NCI-H1694 (cell line): ENCODE measurements at places on chromosomes 5 and 9.

GRCh38 chr9:71097671-71098070 is 23.8 kb downstream of the TRPM3 start:
- DNase-seq, result no peak

GRCh38 chr5:5026409-5026785 is 113.7 kb upstream of the ADAMTS16 start:
- no peak for DNase-seq

DNA sequence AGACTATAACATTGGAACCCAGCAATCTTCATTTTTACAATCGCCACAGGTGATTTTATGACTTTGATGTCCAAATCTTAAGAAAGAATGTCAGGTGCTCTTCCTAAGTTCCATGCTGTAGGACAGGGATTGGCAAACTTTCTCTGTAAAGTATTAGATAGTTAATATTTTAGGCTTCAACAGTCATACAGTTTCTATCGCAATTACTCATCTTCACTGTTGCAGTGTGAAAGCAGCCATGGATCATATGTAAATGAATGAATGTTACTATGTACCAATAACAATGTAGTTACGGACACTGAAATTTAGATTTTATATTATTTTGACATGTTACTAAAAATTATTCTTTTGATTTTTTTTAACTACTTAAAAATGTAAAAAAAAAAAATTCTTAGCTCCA is 169.7 kb downstream of the DTWD2 start:
- DNase-seq, result no peak

DNA sequence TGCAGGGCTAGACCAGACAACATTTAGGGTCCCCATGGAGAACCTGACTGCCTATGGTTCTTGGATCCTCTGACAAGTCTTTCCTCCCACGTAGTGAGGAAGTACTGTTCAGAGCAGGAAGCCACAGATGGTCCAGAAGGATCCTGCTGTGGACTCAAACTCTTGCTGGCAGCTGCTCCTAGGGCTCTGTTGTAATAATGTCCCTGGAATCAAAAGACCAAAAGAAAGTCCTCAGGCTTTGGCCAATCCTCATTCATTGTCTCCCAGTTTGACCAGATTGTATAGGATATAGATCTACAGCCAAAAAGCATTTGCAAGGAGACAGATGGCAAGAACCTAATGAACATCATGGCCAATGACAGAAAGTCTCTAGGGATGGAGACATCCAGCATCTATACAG is 53.9 kb downstream of the SEMA6A start:
- no peak for DNase-seq

- no peak for DNase-seq
Measured at GRCh38 chr5:119275146-119275545, 80.7 kb upstream of the TNFAIP8 start.

DNA sequence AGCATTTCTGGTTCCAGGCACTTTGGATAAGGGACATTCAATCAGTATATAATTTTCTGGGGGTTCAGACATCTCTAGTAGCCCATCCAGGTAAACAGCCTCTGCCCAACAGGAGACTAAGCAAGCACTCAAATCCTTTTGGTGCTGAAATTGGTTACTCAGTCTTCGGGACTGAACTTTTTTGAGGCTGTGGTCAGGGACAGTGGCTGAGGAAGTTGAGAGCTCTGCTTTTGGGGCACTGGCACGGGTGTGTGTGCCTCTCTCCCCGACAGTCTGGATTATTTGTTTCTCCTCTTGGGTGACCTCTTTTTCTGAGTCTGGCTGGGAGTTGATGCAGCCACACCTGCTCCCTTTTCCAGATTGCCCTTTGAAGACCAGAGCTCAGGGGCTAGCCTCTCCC is 47.6 kb downstream of the ACER2 start:
- no peak for DNase-seq

- DNase-seq, result no peak
Measured at GRCh38 chr9:137828527-137829259, 48.9 kb upstream of the CACNA1B start.

DNA sequence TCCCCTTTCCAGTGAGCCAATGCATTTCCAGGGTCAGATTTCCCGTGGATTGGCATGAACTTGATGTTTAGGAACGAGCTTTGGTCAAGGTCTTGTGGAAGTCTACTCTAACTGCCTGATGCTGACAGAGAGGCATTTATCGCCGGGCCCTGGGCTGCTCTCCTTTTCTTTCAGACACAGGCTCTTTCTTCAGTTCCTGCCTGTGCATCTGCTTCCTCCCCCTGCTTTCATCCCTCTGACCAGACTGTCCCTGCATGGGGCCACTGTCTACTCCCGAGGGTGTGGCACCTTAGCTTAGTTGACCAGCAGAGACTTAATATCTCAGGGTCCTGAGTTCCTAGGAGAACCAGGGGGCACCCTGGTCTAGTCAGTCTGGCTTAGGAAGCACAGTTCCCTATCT is 41.2 kb downstream of the RALGPS1 start:
- DNase-seq, result no peak

DNA sequence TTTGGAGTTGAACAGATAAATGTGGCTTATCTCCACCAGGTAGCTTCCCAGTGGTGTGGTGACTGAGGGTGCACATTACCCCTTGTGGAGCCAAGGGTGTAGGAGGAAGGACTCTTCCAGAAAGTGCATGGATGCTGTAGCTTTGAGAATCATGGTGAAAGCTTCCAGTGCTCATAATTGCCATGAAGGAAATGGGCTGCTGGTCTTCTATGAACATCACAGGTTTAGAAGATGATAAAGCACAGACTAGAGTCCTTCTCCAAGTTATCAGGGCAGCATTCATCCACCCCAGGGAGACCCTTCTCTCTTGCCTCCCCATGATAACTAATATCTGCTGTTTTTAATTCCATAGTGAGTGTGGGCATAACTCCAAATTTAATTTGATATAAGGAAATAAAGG is 93.4 kb upstream of the CHD1 start:
- no peak for DNase-seq

DNA sequence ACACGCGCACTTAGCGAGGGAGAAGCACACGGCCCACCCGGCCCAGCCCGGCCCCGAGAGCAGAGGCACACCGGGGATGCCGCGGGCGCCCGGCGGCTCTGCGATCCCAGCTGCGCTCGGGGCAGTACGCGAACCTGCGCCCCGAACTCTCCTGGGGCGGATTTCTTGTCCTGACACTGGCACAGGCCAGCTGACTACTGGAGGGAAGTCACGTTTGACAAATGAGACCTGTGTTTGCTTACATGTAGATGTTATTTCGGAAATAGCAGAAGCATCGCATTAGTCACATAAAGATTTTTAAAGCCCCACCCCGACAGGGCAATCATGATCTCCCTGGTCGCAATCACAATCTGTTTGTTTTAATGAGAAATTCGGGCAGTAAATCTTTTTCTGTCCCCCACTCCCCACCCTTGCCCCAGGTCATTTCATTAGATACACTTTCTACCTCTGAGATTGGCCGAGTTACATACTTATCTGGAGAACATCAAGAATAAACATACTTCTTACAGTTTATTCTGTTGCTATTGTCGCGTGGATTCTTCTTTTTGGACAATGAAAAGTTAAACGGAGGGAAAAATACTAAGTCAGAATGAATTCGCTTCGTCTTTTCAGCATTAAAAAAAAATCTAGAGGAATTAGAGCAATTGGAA is 518.9 kb downstream of the CTNND2 start:
- no peak for DNase-seq

GRCh38 chr5:151499501-151500035 is 52.2 kb downstream of the SLC36A1 start:
- no peak for DNase-seq

GRCh38 chr9:456365-456764 is 241.7 kb downstream of the DOCK8 start:
- DNase-seq, result no peak

DNA sequence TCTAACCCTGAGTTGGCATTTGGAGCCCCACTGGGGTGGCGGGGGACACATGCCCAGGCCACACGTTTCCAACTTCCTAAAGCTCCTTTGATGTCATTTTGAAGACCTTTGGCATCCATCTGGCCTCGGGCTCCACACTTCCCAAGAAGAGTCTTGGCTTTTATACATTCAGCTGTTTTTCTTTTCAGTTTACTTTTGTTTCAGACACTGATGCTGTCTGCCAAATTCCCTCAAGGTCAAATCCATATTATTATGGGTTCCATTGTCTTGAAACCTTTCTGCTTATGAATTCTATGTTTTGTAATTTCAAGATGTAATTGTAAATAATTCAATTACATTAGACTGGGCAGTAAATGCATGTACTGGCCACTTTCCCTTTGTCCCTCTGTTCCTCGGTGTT is 23.7 kb upstream of the NFIB start:
- DNase-seq, result no peak

DNA sequence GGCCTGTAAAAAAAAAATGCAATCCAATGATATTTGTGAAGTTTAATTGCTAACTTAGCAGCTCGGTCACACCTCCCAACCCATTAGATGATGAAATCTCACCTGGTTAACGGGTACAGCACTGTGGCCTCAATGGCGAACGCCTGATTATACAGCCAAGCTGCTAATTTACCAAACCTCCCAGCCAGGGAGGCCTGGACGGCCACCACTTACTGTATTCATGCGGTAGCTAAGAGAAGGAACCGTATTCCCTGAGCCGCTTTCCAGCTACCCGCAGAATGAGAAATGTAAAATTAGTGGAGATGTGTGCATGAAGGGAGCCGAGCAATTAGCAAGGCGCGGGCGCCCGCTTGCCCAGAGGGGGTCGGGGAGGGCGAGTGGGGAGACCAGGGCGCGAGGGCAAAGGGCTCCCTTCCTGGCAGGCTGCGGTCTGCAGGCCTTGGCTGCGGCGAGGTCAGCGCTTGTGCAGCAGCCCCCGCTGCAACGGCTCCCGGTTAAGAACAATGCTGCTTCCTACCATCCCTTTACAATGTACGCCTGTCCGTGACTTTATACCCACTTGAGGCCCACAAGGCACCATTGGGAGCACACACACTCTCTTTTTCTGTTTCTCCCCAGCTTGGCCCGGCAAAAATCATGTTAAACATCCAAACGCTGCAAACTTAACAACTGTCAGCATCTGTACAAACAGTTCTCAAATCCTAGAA is 70.4 kb upstream of the TBCA start:
- no peak for DNase-seq

DNA sequence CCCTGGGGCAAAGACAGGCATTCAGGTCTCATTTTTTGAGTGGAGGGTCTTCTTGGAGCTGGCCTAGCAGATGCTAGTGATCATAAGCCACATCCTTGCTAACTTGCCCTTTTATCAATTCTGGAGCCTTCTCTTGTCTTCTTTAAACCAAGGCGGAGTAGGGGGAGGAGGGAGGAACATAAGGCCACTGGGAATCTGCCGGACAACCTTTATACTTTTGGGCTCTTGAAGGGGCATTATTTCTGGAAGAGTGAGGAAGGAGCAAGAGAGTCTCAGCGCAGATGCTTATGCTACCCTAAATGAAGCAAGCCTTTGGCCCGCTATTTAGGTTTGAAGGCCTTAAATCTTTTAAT is 2.0 kb downstream of the TMEFF1 start:
- no peak for DNase-seq

GRCh38 chr9:106981396-106982287 is 118.7 kb downstream of the ZNF462 start:
- DNase-seq, result no peak

GRCh38 chr5:103973669-103974068 is 411.1 kb upstream of the NUDT12 start:
- DNase-seq, result no peak

- no peak for DNase-seq
Measured at GRCh38 chr9:96399325-96399633, 15.8 kb upstream of the SLC35D2 start.

- no peak for DNase-seq
Measured at GRCh38 chr9:70746316-70746715, 331.9 kb upstream of the KLF9 start.

DNA sequence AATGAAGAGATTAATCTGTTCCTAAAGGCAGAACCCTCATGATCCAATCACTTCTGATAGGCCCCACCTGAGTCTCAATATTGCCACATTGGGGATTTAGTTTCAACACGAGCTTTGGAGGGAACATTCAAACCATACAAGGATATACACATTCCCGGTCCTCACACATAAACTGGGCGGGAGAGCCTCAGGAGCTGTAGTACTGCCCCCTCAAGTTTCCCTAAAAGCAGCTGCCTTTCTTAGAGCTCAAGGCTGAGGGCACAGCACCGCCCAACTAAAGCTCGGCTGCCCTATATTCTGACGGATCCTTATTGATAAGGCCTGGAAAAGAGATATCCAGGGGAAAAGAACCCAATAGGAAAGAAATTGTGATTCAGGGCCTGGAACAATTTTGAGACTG is 83.0 kb downstream of the GADD45G start:
- no peak for DNase-seq

DNA sequence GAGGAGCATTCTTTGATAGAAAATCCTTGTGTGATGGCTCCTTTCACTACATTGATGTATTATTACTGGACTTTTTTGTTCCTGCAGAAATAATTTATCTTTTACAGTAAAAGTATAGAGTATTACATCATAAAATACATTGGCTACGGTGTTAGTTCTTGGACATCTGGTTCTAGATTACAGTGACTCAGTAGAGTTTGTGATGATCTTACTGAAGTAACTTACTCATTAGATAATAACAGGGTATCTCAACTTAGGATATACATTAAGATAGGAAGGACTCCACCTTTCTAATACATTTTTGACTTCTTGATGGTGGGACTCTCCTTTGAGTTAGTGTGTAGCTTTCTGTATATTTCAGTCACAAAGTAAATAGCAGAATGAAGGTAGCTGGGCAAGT is 59.1 kb downstream of the ZNF462 start:
- no peak for DNase-seq

DNA sequence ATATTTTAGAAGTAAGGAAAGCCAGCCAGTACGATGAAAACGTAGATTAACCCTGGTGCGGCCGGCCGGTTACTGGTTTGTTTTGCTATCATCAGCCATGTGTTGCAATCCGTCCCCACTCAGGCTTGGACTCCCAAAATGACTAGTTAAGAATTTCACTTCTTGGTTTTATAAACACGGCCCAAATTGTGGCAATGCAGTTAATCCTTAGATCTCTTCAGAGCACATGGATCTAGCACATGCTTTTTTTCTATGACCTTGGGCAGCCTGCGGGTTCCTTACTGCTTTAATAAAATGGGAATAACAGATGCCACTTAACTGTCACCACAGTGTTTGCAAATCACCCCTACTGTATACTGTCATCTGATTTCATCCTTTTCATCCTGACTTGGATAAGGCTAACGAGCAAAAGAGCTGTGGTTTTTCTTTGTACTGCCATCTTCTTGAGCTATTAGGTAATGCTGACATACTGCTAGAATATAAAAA is 1.5 kb downstream of the NDFIP1 start:
- no peak for DNase-seq

DNA sequence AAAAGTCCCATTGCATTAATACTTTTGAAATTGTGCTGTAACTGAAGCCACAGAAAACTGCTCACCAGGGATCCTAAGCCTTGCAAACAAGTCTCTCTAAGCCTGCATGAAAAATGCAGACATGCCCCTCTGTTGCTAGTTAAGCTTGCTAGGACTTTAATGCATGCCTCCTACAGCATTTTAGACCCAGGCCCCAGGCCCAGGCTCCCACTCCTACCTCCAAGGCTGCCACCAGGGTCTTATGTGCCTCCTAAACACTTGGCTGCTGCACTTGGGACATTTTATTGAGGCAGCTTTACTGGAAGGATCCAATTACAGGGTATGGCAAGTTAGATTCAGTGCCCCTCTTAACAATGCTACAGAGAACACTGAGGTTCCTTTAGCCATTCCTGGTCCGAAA is 467.3 kb upstream of the CLINT1 start:
- DNase-seq, result no peak

GRCh38 chr9:19124430-19124793 is 2.9 kb downstream of the PLIN2 start:
- DNase-seq, result no peak
